ENCODE measurements at places on chromosomes 3 and 15. TPM values are rescaled to one million over a fixed set of nuclear protein-coding genes. Genes with fewer than 3 reads are reported as not detected.

Gene GOLGA6A
- total RNA-seq = 0.31 TPM

Gene HGD
- total RNA-seq = not detected

Gene CLEC3B
- total RNA-seq = 127 TPM

Gene CHRD
- total RNA-seq = 27.4 TPM

Gene GPR156
- total RNA-seq = 0.73 TPM

Gene HRG
- total RNA-seq = not detected

Gene GRIP2
- 1.0 TPM for total RNA-seq

Gene C3orf20
- not detected for total RNA-seq

GRCh38 chr15:52331490-52332240 lies 36.1 kb upstream of the MYO5C start:
- no peak for ATAC-seq

DNA sequence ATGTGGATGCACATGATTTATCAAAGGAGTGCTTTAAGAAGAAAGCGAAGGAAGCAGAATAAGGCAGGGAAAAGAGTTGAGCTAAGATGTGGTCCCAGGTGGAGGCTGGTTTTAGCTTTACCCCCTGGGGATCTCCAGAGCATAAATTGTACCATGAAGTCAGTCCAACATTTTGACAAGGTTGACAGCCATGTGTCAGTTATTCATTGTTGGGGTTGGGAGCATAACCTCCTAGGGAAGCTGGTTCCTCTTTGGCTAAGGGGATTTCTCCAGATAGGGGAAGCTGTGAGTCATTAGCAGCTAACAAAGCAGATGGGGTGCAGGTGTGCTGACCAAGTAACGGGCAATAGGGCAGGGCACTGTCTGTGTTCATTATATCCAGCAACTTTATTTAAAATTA lies 123.7 kb upstream of the IGSF10 start:
- no peak for ATAC-seq

DNA sequence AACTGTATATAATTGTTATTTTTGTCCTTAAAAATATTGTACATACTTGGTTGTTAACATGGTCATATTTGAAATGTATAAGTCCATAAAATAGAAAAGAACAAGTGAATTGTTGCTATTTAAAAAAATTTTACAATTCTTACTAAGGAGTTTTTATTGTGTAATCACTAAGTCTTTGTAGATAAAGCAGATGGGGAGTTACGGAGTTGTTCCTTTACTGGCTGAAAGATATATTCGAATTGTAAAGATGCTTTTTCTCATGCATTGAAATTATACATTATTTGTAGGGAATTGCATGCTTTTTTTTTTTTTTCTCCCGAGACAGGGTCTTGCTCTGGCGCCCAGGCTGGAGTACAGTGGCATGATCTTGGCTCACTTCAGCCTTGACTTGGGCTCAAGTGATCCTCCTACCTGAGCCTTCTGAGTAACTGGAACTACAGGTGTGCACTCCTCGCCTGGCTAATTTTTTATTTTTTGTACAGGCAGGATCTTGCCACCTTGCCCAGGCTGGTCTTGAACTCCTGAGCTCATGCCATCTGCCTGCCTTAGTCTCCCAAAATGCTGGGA lies 10.7 kb downstream of the NFKBIZ start:
- no peak for ATAC-seq

- no peak for ATAC-seq
Observed at GRCh38 chr15:59817834-59818233, 128.7 kb upstream of the BNIP2 start.

GRCh38 chr3:46593979-46594378 lies 18.3 kb upstream of the FAM240A start:
- ATAC-seq = no peak

DNA sequence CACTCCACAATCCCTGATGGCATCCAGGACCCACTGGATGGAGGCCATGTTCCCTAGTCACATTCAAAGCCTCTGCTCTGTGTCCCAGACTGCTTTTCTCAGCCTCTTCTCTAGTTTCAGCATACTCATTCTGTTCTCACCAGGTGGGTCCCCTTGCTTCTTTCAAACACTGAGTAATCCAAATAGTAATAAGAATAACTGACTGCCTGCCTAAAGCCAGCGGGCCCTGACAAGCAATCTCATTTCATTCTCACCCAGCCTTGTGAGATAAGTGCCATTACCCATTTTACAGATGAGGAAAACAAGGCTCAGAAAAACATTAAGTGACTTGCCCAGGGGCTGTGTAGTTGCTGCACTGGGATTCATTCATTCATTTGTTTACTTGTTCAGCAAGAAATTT lies 25.4 kb downstream of the MAPKAPK3 start:
- no peak for ATAC-seq

- no peak for ATAC-seq
Observed at GRCh38 chr15:58392141-58392540, 39.6 kb upstream of the LIPC start.

DNA sequence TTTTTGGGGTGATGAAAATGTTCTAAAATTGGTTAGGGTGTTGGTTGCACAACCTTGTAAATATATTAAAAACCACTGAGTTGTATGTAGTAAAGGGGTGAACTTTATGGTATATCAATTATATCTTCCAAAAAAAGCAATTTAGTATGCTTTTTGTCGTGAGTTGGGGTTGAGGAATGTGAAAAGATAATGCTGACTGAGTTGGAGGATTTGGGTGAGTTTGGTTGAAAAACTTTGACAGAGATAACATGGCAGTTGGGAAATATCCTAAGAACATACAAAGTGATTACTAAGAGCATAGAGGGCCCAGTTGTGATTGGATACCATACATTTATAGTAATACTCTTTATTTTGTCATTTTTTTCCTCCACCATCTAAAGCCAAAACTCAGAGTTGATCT lies 33.6 kb downstream of the HMG20A start:
- ATAC-seq = no peak

DNA sequence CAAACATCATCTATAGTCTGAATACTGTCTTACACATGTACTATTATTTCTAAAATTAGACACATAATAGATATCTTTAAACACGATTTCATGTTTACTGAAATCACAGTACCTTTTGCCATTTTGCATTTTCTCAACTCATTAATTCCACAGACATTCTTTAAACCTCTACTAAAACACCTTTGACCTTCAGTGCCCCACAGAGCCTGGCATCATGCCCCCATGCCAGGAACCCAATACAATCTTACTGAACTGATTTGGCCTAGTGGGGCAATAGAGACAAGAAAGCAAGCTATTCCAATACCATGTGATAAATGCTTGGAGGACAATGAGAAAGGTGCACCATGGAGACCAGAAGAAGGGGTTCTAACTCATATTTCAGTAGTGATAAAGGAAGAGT lies 19.3 kb upstream of the GUCA1C start:
- no peak for ATAC-seq

GRCh38 chr15:63080634-63081250 lies 38.2 kb downstream of the TPM1 start:
- peak; percentile 55 for ATAC-seq

DNA sequence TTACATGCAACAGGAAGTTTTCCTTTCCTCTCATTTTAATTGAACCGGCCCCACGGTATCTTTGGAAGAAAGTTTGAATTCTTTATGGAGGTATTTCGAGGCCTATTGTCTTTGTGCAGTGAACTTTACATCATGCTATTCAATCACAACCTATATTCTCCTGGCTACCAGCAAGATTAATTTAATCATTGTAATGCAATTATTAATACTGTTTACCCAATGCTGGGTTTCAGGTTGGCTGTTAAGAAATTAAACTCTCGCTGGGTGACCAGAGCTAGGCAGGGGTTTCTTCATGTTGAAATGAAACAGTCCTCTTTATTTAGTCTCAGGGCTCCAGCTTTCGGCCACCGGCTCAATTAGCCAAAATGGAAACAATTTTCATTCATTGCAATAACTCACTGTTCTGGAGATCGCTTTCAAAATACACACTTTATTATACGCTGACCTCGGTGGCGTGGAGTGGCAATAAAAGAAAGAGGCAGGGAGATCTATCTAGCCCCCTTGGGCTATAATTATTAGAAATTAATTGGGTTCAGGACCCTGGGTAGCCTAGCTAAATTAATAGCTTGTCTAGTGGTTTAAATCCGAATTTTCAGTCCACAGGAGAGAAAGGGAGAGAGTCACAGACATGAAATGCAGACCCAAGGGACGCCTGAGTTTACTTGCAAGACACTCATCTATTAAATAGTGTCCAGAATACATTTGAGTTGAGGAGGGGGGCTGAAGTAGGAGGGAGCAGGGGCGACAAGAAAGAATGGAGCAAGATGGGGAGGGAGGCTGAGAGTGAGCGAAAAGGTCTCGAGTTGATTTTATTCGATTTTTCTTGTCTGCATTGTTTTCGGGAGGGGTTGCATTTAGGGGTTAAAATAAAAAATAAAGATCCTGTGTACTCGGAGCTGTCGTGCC lies 3.9 kb upstream of the MECOM start:
- ATAC-seq = no peak

- ATAC-seq = peak; percentile 4
Observed at GRCh38 chr3:51968170-51968775, 1.0 kb upstream of the PCBP4 start.

DNA sequence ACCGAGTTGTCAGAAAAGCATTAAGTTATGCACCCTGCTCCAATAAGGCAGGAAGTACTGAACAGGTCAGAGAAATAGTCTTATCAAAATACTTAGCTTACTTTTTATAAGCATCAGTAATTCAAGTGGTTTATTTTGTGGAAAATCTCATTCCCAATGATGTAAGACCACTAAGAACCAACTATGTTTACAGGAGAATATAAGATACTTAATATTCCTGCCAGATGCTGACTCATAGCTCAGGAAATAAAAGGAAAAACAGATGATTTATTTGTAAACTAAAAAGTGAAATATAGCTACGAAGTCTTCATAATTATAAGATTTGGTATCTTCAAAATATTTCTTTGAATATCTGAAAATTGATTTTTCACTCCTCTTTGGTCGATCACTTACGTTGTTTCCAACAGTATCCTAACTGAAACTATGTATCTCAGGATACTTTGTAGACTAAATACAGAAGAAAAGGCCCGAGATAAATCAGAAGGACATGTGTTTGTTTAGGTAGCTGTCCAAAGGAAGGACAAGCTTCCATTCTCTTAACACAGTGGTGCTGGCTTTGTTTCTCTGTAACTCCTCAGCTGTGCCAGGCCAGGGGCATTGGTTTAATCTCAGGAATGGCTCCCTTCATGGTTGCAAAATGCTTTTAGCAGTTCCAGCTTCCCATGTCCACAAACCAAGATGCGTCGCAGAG lies 295.8 kb downstream of the GBE1 start:
- no peak for ATAC-seq

- ATAC-seq = peak; percentile 17
Observed at GRCh38 chr3:73419942-73420341, 204.8 kb downstream of the PDZRN3 start.

Measured in gastroesophageal sphincter (tissue), 4 donors.